Activated T-cell treated with anti-CD3 and anti-CD28 coated beads, Interleukin-2, amount 50 U/mL, for 72 hours (primary cell): ENCODE measurements at places on chromosomes 6 and 20.

DNA sequence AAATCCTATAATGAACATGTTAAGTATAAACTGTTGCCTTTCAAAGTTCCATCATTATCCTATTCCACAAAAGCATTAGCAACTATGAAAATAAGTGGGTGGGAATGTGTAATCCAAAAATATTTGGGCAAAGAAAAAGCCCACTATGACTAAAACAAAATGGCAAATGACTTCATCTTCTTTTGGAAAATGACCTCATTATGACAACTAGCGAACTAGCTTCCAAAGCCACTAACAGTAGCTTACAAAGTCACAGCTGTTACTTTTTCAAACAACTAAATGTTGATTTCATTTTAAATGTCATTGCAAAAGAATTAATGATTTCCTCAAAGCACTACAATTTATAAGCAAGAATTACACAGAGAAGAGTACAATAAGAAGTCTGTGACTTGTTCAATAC, 49.8 kb upstream of the RUNX2 start:
- DNase-seq = no peak

DNA sequence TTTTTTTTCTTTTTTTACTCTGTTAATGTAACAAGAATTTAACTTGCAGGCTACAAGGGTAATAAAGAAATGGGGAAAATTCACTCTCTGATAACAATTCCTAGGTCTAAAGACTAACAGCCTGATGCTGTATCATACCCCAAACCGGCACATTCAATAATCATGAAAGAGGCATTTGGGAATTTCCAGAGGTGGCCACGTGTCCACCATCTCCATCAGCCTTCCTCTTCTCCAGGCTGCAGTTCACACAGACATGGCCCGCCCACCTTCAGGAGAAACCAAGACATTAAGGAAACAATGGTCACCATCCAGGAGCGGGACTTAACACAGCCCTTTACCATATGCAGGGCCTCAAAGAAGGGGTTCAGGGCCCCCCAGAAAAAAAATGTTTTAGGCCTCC, 44.8 kb downstream of the PDE10A start:
- no peak for DNase-seq

DNA sequence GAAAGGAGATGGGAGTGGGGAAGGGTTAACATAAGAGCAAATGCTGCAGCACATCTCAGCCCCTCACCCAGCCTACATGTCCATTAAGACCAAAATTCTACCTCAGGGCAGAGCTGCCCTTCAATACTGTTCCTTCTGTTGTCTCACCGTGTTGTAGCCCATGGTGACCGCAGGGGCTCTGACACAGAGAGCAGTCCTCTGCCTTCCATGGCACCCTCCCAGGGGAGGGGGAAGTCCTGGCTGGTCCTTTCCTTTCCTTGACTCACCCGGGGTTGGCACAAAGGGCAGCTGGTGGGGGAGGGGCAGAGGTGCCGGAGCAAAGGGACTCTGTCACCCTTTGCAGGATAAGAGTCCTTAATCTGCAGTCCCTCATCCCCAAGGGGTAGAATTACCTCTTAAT, 15.2 kb downstream of the NKX2-2 start:
- DNase-seq = no peak

GRCh38 chr6:8434727-8435092, 635 bp downstream of the SLC35B3 start:
- DNase-seq = no peak

DNA sequence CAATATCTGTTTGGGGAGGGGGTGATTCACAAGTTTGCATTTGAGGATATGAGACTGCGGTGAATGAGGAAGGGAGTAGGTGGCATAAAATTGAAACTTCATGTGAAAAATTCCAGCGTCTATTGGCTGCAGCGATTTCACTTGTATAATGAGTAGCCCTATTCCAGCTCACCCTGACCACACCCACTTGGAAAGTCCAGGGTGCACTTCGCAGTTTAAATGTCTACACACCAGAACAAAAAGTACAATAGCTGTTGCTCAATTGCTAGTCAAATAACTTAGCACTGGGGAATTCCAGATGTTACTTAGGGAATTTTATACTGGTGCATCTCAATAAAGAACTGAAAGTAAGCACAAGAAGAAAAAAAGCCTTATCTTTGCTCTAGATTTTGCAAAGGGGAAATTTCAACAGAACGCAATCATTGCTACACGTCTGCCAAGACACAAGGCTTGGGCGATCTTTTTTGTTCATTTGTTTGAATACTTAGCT, 6.3 kb downstream of the TNFAIP3 start:
- peak; percentile 80 for DNase-seq

DNA sequence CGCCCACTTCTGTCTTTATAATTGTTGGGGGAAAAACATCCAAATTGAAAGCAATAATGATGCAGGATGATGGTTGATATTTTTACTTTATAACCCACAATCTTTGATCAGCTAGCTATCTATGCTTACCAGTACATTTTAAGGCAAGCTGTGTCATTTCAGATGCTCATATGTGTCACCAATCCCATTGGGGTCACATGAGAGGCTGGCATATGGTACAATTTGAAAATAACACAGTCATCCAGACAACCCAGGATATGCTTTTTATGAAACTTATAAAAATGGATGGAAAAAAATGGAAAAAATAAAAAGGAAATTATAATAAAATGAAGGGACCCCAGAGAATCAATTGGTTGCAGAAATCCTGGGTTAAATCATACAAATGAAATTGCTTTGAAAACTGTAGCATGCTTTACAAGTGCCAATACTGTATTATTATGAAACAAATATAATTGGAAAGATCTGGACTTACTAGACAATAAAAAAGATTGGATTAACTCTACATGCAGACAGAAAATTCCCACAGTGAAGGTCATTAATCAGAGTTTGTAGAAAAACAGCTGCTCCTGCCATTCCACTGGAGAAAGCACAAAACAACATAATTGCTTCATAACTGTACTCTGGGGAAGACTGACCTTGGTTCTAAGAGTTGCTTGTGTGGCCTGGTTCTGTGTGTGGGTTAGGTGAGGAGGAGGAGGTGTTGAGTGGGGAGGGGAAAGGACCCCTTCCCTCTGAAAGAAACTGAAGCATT, 13.3 kb upstream of the PRIM2 start:
- no peak for DNase-seq

DNA sequence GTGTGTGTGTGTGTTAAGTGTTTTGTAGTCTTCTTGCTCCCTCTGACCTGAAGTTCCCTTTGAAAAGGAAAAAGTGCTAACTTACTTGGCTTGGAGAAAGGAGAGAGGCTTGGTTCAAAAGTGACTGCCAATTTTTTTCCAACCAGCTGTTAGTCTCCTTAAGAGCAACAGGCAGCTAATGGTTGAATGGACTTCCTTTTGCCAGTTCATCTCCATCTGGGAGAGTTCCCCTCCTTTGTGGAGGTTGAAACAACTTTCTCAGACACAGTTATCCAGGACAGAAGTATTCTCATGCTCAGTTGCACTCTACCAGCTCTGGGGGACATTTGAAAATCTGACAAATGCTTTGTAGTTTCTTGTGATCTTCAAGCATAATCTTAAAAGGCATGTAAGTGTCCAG, 4.5 kb downstream of the RIPOR2 start:
- no peak for DNase-seq

- no peak for DNase-seq
These were observed 1257.4 kb downstream of the EPHA7 start for GRCh38 chr6:92161953-92162352.

- peak; percentile 69 for DNase-seq
These were observed 75.5 kb downstream of the NOL4L start for GRCh38 chr20:32509639-32510066.

DNA sequence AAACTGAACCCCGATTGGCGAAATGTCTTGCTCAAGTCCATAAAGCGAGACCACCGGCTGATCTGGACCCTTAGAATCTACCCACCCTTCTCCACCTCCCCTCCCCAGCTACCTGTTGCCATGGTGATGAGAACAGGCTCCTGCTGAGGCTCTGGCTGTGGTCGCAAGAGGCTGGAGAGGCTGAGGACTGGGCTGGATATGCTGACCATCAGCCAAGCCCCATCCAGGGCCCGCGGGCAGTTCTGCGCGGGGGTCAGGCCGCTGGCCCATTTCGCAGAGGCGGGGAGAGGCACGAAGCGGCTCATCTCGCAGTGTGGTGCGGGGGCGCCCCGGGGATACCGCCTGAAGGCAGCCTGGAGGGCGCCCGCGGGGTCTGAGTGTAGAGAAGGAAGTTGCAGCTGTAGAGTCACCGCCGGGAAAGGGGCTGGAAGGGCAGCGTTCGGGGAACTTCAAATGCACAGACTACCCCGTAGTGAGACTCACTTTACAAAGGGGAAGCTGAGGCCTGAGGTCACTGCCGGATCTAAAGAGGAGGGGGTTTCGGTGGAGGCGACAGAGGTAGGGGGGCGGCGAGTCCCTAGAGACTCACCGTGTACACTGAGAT, 671 bp downstream of the TAPBP start:
- peak; percentile 56 for DNase-seq

- DNase-seq = no peak
These were observed 160.0 kb upstream of the RALGAPA2 start for GRCh38 chr20:20872428-20872827.

DNA sequence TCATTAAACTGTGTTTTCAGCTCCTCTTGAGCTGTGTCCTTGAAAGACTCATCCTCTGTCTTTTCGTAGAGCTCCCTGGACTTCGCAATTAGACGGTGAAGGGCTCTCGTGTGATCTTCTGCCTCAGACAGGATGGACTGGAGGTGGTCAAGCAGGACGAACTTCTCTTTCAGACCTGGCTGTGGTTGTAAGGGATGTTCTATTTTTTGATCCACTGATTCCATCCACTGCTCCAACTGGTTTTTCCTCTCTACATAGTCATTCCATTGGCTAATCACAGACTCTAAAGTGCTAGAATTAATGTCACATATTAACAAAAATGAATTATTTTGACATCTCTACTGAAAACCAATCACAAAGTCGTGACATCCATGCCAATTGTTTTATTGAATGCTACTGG, 250.1 kb downstream of the SYNE1 start:
- no peak for DNase-seq

DNA sequence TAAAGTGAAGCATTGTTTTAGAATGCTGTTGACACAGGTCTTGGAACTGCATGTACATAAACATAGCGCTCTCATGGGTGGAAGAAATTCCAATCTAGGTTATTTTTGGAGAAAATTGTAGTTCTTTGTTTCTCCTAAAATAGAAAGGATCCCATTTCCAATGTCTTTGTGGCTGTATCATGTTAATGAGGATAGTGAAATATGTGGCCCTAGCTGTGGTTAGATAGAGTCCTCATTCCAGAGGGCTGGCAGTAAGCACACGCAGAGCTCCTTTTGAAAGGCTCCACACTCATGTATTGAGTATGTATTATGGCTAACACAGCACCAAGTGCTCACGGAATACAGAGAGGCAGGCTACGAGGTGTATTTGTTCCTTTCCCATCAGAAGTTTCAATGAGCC, 60.9 kb downstream of the SNRNP48 start:
- DNase-seq = no peak

DNA sequence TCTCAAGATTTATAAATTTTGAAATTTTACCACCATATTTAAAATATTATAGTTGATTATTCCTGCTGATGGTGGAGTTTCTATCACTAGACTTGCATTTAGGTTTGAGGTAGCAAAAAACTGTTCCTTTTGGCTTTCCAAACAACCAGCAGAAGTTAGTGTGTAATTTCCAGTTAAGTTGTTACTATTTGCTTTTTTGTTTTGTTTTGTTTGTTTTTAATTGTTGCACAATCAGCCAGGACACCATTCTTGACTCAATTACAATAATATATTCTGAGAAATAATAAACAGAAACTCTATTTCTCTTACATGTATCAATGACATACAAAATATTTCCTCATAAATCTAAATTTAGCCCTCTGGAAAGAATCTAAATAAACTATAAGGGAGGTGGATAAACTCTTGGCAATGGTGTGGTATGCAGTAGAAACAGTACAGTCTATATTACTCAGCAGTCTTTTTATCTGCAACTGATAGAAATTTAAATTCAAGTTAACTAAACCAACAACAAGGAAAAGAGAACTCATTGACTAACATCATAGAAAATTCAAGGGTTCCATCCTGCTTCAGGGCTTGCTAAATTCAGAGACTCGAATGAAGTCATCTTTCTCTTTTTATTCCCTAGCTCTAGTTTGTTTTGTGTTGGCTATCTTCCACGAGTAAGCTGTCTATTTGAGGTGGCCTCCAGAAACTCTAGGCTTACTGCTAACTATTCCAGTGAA, 19.4 kb upstream of the COL19A1 start:
- no peak for DNase-seq

GRCh38 chr6:100320686-100321085, 144.0 kb downstream of the SIM1 start:
- no peak for DNase-seq

- no peak for DNase-seq
These were observed 67.4 kb downstream of the BTBD9 start for GRCh38 chr6:38572186-38572813.

DNA sequence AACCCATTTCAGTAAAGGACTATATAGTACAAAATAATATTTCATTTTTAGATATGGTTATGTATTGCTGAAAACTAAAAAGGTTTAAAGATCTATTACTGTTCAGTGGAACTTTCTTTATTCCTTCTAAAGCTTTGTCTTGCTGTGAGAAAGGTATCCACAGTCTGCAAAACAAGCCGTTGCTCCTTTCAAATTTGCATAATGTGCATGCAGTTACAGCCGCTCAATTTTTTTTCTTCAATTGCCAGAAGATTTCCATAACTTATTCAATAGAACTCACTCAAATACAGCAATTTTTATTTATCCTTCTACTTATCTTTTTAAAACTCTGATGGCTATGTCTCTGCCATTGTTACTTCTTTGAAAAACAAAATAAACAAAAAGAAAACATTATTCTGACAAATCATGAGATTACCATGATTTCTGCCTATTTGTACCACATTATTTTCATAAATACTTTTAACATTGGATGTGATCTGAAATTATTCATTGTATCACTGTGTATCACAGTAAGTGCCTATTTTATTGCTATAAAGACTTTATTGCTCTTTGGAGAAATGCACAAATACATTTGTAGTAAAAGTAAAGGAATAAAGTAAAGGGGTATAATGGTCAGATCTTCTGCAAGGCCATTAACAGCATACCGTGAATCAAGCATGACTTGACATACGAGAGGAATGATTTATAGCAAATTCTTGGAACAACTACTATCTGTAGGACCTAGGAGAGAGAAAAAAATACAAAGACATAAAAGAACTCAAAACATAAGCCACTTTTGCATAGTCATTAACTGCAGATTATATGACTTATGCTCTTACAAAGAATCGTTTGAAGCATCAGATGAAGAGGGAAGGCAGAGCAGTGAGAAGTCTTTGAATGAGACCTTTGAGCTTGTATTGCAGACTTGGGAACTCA, 29.6 kb upstream of the HBS1L start:
- no peak for DNase-seq

DNA sequence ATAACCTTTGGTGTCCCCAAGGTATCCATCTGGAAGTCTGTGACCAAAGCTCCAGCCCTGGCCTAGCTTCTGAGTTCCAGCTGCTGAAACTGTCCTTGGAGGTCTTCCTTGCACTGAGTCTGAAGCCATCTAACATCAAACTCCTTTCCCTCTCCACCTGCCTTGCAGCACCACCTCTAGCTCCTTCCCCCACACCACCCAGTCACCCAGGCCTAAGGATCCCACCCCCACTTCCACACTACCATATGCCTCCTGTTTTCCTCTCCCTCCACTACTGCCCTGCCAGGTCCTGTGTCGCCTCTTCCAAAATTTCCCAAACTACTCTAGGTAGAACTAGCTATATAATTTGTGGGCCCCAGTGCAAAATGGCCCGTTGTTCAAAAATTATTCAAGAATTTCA, 10.8 kb upstream of the MATN4 start:
- DNase-seq = peak; percentile 23
